ENCODE measurements at places on chromosomes 7 and 10.

- no peak for DNase-seq
Measured at GRCh38 chr7:107692501-107692900, 31.9 kb downstream of the SLC26A4 start.

DNA sequence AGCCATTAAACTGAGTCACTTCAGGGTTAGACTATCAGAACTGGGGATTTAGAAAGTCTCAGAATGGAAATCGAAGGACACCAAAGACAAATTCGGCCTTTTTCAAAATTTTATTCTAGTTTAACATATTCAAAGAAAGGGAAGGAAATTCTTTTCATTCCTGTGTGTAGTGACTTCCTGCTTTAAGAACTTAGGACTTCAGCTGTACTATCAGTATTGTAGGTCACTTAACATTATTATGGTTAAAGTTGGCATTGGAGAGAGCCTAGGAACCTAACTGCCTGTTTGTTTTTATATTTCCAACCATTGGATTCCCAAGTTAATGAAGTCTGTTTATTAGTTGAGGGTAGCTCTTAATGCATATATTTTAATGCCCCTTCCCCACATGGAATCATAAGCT lies 63.7 kb downstream of the PTEN start:
- no peak for DNase-seq

DNA sequence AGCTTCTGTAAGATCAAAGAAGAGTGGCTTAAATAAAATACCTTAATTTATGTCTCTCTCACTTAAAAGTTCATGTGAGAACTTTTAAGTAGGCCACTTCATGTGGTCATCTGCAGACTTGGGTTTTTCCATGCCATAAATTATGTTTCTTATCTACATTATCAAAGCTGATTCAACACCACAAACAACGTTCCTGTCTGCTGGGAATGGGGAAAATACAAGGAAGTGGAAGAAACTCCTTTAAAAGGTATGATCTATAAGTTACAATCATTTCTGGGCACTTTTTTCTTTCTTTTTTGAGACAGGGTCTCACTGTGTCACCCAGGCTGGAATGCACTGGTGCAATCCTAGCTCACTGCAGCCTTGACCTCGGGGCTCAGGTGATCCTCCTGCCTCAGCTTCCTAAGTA lies 16.9 kb upstream of the OTUD1 start:
- DNase-seq = no peak

- DNase-seq = no peak
Measured at GRCh38 chr7:43077732-43078391, 34.6 kb upstream of the HECW1 start.

- no peak for DNase-seq
Measured at GRCh38 chr7:5824297-5824610, 42.8 kb upstream of the RNF216 start.

DNA sequence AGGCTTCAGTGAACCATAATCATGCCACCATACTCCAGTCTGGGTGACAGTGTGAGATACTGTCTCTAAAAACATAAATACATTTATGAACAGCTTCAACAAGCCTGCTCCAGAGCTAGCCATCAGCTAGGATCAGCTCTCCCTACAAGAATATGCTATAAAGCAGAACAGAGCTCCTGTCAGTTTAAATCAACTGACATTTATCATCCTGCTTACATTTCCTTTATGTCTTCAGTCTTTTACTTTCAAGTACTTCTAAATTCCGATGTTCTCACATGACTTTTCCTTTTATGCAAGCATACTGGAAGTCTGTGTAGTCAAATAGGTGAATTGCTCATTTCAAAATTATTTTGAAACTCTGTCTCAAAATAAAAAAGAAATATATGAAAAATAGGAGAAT lies 64.6 kb downstream of the COA1 start:
- DNase-seq = no peak

GRCh38 chr10:119675483-119676170 lies 24.4 kb downstream of the BAG3 start:
- no peak for DNase-seq

- DNase-seq = no peak
Measured at GRCh38 chr7:149568218-149568617, 70.6 kb upstream of the ZNF746 start.

- no peak for DNase-seq
Measured at GRCh38 chr10:43963793-43964425, 315.2 kb upstream of the ZNF32 start.

DNA sequence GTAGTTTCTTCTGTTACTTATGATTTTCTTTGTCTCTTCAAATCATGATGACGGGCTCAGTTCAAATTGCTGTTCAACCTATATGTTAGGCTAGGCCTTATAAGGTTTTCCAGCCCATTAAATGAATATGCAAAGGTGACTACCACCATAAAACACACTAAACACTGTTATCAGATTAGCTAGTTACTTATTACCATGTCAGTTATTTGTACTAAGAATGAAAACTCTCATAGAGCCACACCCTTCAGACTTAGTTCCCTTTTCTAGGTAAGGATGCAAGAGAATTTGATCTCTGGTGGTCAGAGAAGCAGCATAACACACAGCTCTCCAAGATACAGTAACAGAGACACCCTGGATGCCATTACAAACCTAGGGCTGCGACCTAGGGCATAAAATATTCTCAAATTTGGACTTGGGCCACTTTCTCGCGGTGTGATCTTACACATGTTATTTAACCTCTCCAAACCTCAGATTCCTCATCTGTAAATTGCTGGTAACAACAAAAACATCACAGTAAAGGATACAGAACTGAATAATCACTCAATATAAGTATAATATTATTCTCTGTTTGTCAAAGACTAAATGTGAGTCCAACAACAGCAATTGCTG lies 35.6 kb downstream of the ANKMY2 start:
- DNase-seq = no peak

- DNase-seq = no peak
Measured at GRCh38 chr7:45026984-45027773, 27.2 kb downstream of the CCM2 start.

DNA sequence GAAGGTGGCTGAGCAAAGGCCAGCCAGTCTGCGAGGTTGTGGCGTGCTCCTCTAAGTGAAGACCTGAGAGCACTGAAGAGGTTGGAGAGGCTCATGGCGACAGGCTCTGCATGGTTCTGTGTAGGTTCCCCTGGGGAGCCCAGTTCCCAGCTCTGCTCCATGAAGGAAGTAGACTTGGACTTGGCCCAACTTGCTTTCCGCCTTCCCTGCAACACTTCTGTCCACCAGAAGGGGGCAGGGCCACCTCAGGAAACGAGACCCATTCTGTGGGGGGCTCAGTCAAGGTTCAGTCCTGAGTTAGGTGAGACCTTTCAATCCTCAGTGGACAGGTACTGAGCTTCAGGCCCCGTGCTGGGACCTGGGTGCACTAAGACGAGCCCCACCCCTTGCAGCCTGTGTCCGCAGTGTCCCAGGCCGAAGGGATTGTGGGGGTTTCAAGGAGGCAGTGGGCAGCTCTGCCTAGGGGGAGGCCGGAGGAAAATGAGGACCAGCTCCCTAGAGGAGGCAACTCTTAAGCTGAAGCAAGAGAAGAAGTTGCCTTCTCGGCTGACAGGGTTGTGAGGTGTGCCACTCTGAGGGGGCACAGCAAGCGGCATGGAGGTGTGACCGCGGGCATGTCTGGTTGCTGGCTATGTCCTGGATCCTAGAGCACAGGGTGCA lies 15.0 kb upstream of the PCBD1 start:
- no peak for DNase-seq

DNA sequence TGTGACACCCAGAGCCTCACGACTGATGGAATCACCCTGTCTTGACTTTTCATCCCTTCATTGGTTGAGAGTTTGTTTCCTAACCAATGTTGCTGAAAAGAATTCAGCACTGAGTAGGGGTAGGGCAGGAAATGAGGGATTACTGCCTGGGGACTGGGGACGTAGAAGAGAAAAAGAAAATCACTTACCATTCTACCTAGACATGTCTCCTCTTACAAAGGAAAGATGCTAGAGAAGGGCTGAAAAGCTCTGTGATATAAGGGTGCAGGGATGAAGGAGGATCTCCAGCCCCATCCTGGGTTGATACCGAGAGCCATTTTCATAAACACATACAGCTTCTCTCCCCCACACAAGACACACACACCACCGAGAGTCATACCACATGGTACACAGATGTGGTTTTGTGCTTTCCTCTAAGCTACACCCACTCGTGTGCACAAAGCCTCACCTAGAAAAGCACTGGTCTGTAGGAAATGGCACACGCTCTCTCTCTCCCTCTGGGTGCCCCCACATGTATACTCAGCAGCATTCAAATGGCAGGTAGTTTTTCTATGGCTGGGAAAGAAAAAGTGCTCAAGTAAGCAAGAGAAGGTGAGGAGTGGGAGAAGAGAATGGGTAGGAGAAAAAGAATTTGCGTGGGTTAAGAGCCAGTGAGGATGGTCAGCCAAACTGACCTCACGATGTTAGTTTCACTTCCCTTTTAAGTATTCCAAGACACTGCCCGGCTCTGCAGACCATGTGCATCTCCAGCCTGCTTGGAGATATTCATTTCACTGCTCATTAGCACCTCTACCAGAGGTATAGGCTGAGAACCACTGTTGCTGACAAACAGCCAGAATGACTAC lies 85.8 kb downstream of the CALD1 start:
- no peak for DNase-seq

GRCh38 chr10:132705943-132706342 lies 80.0 kb downstream of the NKX6-2 start:
- no peak for DNase-seq

- no peak for DNase-seq
Measured at GRCh38 chr7:96196676-96197075, 125.2 kb downstream of the SLC25A13 start.

DNA sequence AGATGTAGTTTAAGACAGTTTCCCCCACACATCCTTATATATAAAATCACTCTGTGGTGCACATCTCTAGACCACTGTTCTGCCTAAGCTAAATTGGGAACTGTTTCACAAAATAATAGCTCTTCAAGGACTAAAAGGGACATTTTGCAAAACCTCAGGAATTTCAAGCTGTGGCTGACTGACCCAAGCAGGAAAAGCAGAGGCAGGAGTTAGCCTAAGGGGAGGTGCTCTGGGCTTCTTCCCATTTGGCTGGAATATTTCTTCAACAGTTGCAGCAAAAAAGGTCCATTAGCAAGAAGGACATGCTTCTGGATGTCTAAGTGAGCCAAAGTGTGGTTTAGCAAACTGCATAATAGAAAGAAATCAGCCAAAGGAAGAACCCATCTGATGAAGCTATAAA lies 551.2 kb upstream of the ANKRD30A start:
- DNase-seq = peak; percentile 19

DNA sequence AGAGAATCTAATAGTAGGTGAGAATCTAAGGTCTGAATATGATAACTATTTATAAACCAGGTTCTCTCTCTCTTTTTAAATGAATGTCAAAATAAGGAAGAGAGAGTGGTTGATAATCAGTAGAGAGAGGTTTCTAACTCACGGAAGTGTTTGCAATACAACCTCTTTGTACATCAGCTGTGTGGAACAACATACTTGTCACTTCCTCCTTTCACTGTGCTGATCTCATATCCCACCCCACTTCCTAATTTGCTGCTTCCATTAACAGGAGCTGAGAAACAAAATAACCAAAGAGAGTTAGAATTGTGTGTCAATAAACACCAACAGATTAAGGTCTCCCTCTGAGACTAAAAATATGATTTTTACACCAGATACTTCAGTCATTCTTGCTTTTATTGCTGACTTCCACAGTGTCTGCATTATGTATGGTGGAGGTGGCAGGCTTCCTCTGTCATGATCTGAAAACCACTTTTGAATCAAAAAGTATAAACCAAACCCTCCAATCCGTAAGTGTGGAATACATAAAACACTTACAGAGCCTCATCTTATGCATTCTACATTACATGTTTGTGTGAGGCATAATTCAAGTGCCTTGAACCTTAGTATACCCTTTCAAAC lies 25.0 kb downstream of the CACUL1 start:
- no peak for DNase-seq

- DNase-seq = no peak
Measured at GRCh38 chr10:36026081-36026480, 384.0 kb upstream of the FZD8 start.

GRCh38 chr10:79404231-79404609 lies 41.2 kb downstream of the ZCCHC24 start:
- DNase-seq = no peak

DNA sequence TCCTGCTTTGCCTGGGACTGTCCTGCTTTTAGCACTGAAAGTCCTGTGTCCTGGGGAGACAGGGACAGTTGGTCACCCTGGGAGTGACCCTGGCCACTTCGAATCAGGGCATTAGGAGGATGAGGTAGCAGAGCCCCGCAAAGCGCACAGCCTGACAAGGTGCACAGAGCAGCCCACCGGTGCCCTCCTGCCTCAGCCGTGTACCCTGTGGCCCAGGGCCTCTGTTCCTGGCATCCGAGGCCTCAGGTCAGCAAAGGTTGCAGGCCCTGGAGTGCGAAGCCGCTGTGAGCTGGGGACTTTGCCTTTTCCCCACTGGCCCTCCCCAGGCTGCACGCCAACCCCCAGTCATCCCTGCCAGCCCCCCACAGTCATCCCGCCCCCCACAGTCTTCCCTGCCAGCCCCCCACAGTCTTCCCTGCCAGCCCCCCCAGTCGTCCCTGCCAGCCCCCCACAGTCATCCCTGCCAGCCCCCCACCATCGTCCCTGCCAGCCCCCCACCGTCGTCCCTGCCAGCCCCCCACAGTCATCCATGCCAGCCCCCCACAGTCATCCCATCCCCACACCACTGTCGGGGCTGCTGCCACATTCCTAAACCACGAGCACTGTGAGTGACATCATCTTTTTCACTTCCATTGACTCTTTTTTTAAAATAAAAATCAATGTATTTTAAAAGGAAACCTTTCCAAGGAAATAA lies 91.8 kb downstream of the RGS10 start:
- DNase-seq = no peak

DNA sequence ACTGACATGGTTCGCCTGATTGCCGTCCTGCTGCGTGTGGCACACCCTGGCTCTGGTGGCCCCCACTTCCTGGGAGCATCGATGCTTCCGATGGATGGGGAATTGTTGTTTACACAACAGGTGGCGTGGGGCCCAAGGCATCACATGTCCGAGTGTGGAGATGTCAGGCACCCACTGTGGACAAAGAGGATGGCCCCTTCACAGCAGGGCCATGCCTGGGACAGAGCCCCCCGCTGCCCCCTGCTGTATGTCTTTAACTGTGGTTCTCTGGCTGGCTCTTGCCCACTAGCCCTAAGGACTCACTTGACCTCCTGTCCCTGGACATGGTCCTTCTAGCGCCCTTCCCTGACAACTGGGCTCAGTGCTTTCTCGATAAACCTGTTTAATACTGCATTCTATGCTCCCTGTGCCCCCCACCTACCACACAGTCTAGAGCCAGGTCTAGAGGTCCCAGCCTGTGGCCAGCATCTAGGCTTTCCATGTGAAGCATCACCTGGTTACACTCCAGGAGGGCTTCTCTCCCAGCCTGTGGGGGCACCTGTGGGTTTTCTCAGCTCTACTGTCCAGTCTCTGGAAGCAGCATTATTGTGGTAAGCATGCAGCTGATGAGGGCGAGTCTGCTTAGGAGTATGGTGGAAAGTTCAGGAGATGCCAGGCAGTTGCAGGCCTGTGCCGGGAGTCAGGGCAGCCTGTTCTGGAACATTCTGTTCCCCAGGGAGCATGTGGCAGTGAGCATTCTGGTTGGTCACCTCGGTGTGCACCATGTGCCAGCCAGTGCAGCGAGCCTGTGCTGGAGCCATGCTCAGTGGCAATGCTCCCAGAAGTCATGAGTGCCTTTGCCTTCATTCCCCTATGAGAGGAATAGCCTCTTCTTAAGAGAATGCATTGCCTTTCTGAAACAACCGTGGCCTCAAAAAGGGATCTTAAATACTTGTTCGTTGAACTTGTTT lies 10.4 kb downstream of the ADCY1 start:
- no peak for DNase-seq
